ENCODE measurements at places on chromosomes 5 and 9. TPM values are rescaled to one million over a fixed set of nuclear protein-coding genes. Genes with fewer than 3 reads are reported as not detected.

Gene TMEM38B
- 45.6 TPM for total RNA-seq

Gene PCDHA4
- total RNA-seq: 0.67 TPM

DNA sequence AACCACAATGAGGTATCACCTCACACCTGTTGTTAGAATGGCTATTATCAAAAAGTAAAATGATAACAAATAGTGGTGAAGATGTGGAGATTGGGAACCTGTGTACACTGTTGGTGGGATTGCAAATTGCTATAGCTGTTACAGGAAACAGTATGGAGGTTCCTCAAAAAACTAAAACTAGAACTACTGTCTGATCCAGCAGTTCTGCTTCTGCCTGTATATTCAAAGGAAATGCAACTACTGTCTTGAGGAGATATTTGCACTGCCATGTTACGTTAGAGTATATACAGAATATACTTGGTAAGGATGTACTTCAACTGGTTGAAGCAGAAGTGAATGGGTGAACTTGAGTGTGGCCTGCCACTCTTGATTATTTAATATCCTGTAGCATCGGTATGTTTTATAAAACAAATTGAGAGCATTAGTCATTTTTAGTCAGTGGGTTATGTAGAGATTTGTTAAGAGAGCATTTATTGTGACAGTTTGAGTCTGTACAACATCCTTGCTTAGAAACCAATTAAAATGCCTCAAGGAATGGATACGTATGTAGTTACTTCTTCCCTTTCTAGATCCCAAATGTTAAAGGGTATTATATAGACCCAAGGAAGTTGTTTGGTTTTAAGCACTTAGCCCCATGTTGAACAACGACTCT is 37.5 kb downstream of the ZCCHC7 start:
- DNase-seq: no peak

Gene CDC14B
- total RNA-seq: 12.1 TPM

GRCh38 chr5:59660737-59661136 is 232.8 kb downstream of the PDE4D start:
- DNase-seq: peak; percentile 57

GRCh38 chr9:21443849-21444625 is 3.8 kb downstream of the IFNA1 start:
- no peak for DNase-seq

DNA sequence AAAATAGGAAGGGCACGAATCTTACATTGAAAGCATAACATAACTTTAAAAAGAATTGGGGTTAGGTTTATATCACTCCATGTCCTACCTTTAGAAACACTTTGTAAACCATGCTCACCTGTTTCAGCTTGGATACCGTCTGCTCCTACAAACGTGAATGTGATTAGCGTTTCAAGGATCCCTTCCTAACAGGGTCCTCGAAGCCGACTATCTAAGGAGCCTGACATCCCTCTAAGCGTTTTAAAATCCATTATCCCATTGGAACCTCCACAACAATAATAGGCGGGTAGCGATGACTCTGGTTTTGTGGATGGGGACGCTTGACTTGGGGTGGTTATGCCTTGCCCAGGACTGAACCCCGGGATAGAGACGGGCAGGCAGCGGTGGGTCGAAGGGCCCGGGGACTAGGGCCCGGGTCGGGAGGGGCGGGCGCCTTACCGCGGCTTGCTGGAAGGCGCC is 937 bp downstream of the SVEP1 start:
- no peak for DNase-seq

DNA sequence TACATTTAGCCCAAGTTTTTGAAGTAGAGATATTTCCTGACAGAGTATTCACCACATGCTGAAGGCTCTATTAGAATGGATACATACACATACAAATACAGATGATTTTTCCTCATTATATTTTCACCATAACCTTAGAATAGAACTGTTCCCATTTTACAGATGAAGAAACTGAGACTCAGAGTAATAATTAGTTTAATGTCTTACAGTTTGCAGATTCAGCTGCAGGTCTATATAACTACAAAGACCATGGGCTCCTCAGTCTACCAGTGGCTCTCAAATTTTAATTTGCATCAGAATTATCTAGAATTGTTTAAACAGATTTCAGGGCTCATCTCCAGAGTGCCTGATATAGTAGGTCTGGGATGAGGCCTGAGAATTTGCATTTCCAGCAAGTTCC is 64.4 kb downstream of the GRAMD2B start:
- DNase-seq: no peak

DNA sequence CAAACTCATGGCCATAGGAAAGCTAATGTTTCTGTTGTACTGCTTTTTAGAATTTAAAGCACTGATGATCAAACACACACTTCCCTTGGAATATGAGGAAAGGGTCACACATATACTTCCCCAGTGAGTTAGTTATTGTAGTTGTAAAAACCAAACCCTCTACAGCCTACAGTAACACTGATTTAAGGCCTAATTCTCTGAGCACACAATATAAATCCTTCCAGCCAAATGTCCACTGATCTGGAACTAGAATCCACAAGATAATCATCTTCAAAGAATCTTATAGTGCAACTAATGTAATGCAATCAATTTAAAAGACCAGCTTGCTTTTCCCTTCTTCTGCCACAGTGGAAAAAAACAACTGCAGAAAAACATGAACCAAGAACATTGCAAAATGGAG is 219.3 kb downstream of the CAAP1 start:
- no peak for DNase-seq

DNA sequence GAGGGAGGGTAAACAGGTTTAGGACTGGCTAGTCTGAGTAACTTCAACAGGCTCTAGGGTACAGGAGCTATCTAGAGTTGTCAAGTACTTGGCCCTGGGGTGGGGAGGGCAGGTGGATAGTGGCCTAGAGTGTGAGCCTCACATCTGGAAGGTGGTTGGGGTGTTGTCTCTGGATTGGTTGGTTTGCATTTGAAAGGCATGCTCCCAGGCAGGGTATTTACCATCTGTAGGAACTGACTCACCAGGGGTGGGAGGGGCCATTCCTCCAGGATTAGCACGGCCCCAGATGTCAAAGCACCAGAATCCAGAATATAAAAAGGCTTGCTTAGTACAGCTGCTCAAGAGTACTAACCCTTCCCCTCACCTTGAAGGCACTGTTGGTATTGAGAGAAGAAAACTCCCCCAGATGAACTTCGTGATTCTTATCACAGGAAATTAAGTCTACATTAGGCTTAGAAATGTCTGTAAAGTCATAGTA is 193.3 kb downstream of the NTRK2 start:
- DNase-seq: no peak

DNA sequence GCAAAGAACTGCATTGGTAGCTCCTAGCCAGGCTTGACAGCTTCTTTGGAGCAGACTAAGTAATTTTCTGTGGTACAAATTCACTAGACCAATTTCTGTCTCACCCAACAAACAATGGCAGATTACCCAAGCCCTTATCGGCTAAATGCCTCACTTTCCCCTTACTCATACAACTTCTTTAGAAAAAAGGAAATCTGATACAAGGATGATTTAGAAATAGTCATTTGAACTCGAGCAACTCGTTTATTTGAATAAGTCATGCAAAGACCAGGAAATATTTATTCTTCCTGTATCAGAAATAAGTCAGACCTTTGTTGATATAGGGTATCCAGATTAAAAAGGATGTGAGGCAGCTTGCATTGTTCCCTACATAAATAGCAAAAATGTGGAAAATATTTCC is 170.4 kb upstream of the CDH6 start:
- DNase-seq: no peak

- DNase-seq: no peak
These were observed 214.0 kb upstream of the DMRT1 start for GRCh38 chr9:627336-627970.

GRCh38 chr5:16504571-16504970 is 39.0 kb upstream of the ZNF622 start:
- DNase-seq: no peak

Gene PCDHB16
- total RNA-seq: 0.75 TPM

Gene ZMAT2
- 53.4 TPM for total RNA-seq
